Muscle of back (tissue), 13 donors: ENCODE measurements at places on chromosomes 5 and 9. TPM values are rescaled to one million over a fixed set of nuclear protein-coding genes. Genes with fewer than 3 reads are reported as not detected.
A peak's percentile ranks its signal among the peaks of the same experiment; 100 is the strongest.

Gene F2R
- 31.8 TPM for polyA plus RNA-seq

GRCh38 chr5:146765089-146765832 lies 113.3 kb downstream of the PPP2R2B start:
- no peak for DNase-seq

DNA sequence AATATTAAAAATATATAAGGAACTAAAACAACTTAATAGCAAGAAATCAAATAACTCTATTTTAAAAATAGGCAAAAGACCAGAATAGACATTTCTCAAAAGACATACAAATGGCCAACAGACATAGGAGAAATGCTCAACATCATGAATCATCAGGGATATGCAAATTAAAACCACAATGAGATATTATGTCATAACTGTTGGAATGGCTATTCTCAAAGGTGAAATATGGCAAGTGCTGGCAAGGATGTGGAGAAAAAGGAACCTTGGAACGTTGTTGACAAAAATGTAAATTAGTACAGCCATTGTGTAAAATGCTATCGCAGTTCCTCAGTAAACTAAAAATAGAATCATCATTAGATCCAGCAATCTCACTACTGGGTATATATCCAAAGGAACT lies 468.5 kb downstream of the NFIB start:
- peak; percentile 38 for DNase-seq

Gene FOXD4L6
- 0.11 TPM for polyA plus RNA-seq

DNA sequence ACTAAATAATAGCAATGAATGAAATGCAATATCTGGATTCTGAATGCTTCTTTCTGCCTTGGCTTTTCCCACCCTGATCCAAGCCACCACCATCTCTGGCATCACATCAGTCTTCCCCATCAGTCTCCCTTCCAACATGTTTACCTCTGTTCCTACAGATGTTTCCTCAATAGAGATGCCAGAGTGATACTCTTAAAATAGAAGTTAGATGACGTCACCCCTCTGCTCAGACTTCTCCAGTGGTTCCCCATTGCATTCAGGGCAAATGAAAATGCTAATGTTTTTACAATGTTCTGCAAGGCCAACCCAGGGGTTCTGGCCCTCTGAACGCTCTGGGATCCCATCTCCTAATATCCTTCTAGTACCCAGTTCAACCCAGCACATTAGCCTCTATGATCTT lies 305.8 kb downstream of the TRIM32 start:
- DNase-seq: no peak

Gene MRPL41
- 20.3 TPM for polyA plus RNA-seq

DNA sequence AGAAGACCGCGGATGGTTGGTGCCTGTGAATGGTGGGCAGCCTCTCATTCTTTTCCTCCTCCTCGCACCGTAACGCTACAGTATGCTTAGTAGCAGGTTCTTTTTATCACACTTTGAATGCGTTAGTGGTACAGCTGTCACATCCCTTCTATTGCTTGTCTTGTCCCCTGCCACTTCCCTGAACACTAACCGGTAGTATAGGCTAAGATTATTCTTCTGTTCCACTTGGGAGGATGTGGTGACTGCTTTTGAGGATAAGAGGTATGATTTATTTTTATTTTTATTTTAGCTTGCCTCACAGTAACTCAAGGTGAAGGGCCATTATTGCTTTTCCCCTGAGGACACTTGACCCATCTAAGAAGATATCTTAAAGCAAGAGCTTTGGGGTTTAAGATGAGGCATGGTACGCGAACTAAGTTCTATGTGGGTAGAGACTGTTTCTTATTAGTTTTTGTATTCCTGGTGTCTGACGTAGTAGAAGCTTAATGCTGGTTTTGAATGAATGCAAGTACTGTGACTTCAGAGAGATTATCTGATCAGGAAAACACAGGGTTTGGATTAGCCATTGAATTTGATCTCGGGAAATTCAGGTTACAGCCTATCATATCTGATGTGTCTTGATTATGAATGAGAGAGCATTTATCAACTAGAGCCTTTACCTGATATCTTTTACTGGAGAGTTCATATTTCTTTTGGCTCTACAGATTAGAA lies 951 bp downstream of the UNC13B start:
- no peak for DNase-seq

Gene PCYOX1L
- 11.7 TPM for polyA plus RNA-seq

Gene PCDHGA12
- polyA plus RNA-seq: 2.5 TPM

Gene RNF180
- polyA plus RNA-seq: 2.4 TPM

DNA sequence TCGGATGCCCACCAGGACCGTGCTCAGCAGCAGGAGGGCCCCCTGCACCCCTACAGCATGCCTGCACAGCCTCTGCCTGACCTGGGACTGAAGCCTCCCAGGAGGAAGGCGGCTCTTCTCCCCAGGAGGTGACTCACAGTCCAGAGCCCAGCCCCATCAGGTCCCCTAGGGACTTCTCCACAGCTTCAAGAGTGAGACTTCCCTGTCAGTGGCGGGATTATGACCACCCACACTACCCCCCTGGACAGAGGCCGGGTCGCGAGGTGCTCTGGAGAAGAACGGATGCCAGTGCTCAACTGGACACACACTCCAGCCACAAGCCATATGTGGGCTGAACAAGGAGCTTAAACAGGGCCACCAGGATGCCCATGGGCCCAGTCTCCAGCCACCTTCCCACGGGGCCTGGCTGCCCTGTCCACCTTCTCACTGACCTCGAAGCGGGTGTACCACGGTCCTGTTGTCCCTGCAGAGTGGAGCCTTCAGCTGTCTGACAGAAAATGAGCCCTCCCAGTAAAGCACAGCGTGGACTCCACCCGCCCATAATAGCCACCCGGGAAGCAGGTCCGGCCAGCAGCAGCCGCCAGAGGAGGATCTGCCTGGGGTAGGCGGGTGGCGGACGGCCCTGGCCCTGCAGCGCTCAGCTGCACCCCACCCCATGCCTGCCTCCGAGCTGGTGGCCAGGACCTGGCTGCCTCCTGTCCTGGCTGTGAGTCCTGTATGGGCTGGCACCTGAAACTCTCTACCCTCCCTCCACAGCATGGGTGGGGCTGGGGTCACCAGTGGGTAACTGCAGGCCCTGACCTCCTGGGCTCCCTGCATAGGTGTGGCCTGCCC lies 54.7 kb downstream of the SEMA4D start:
- no peak for DNase-seq

DNA sequence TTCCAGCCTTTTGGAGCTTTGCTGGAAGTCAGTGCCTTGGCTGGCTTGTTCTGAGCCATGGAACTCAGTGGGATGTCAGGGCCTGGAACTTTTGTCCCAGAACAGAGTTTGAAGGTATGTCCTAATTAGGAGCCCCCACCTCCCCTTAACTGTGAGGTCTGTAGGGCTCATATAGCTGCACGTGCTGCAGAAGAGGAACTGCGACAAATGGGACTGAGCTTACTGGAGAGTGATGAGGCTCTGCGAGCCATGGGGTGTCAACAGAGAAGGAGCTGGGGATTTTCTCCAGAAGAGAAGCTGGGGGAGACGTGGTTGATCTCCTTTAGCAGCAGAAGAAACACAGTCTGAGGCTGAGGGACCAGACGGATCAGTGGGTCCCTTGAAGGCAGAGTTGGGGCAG lies 10.9 kb downstream of the TMEM8B start:
- DNase-seq: no peak

Gene TMEM215
- 1.7 TPM for polyA plus RNA-seq

- DNase-seq: no peak
Measured at GRCh38 chr5:53219174-53219573, 109.6 kb upstream of the MOCS2 start.

- DNase-seq: no peak
Measured at GRCh38 chr9:138100711-138101350, 223.2 kb downstream of the CACNA1B start.
